Fibroblast of skin of left biceps (primary cell): ENCODE measurements at places on chromosomes 7 and 10.

GRCh38 chr7:85686401-85687181 is 499.7 kb upstream of the SEMA3D start:
- DNase-seq, result no peak

DNA sequence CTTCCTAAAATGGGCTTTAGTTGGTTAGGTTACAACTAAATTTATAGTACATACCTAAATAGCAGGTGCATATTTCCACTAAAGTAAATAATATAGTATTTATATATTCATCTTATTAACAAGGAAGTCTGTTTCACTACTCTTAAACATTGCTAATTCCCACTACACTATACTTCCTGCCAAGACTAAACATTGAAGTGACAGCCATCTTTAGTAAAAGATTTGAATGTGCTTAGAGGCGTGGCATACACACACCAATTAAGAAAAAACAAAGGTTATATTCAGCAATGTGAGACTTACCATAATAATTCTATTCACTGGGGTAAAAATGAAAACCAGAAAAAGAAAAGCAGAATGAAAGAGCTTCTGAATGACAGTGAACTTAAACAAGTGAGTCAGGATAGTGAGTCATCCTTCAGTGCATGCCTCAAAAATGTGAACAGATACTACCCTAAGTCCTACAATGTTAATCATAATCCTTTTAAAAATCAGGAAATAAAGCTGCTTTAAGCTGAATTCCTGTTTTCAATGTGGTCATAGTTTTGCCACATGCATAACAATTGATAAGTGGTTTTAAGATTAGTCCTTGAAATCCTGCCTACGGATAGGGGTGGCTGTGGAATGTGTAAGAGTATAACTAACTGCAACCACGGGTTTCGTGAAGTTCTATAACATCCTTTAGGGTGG is 59.4 kb downstream of the USP6NL start:
- peak; percentile 77 for DNase-seq

GRCh38 chr7:79548727-79549126 is 95.3 kb upstream of the MAGI2 start:
- no peak for DNase-seq

GRCh38 chr7:66529883-66530610 is 98.6 kb upstream of the KCTD7 start:
- no peak for DNase-seq

- no peak for DNase-seq
Measured at GRCh38 chr10:13587391-13587790, 626 bp downstream of the PRPF18 start.

GRCh38 chr7:44445986-44446671 is 44.3 kb downstream of the NUDCD3 start:
- DNase-seq, result no peak

- no peak for DNase-seq
Measured at GRCh38 chr10:60564475-60564874, 174.8 kb upstream of the ANK3 start.

DNA sequence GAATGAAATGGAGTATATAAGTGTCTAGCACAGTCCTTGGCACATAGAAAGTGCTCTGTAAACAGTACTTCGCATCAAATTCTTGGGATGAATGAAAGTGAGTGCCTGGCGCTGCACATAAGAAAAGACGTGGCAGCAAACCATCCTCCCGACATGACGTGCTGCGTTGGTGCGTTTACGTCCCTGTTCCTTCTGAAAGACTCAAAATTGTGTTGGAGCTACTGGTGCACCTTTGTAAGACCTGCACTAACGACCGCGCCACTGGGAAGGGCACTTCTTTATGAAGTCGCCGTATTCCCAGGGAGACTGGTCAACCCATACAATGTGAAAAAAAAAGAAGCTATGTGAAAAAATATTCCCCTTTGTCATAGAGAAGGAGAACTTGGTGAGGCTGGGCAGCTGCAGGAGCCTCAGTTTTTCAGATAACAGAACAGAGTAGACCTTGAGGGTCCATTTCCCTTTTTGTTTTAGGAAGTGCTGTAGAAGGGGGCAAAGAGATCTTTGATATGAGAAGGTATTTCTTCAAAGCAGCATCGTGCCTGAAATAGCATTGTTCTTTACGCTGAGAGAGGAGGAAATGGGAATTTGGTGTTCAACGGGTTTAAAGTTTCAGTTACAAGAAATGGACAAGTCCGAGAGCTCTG is 91.7 kb downstream of the PTPRE start:
- DNase-seq, result no peak

DNA sequence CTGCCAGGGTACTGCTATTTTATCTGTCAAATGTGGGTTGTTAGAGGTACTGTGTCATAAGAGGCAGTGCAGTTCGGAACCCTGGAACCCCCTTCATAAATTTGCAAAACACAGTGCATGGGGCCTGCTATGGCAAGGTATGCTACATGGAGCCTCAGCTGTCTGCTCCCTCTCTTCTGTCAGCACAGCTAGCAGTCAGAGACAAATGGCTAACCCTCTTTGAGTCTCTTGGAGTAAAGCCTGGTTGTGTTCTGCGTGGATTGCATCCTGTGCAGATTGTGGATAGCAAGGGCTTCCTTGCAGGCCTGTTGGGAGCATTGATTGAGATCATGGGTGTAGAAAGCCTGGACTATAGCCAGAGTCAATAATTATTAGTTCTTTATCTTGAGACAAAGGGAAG is 397.8 kb downstream of the AUTS2 start:
- no peak for DNase-seq

DNA sequence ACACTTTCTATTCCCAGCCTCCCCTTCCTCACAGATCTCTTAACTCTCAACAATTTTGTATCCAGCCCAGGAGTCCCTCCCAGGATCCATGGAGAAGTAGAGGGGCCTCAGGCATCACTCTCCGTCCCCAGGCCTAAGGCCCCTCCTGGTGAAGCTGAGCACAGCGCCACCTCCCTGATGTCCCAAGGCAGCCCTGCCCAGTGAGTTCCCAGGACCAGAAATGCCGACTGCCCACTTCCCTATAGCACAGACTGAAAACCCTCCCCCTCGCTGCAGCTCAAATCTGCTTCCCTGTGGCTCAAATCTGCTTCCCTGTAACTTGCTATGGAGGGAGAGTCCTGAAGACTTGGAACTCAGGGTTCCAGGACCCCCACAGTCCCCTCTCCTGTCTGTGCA is 35.6 kb downstream of the YKT6 start:
- DNase-seq, result no peak

DNA sequence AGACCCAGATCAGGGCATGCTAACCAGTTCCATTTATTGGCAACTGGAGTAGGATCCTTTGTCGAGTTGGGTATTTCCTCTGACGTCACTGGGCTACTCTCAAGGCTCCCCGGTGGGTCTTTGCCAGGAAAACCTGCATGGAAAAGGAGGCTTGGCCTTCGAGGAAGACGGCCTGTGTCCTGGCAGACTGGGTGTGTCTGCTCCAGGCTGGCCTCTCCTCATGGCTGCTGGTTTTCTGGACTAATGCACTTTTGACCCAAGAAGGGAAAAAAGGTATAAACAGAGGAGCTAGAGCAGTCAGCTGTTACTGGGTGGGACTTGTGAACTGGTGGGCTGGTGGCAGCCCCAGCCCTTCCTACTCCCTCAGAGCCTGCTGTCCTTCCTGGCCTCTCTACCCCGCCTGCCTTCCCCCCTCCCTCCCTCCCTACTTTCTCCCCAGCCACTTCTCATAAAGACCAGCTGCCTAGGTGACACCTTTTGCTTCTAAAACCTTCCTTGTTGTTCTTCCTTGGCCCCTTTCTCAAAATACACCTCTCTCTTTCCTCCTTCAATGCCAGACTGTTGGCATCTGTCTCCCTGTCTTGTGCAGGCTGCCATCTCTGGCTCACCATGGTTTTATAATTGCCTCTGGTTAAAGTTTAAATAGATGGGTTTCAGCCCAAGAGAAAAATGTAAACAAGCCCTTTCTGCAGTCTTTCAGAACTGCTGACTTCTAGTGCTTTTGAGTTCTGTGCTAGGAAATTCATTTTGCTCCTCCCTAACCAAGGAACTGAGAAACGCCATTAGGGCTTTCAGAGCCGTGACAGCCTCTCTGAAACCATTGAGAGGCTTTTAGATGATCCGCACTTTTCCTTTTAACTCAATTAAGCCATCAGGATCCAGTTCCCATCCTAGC is 101.8 kb upstream of the MKLN1 start:
- no peak for DNase-seq

- no peak for DNase-seq
Measured at GRCh38 chr10:118330295-118331076, 11.6 kb downstream of the FAM204A start.

GRCh38 chr7:134618756-134619530 is 27.7 kb upstream of the BPGM start:
- DNase-seq, result no peak

DNA sequence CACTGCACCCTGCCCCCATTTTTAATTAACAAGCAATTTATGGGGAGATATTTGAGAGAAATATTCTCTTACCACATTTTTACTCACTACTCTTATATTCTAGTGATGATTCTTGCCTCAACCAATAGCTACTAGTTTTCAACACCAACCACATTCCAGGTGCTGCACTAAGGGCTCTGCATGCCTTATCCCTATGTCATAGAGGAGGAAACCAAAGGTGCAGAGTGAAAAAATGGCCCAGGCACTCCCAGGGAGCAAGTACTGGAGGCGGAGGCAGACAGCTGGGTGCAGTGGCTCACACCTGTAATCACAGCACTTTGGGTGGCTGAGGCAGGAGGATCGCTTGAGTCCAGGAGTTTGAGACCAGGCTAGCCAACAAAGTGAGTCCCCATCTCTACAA is 35.5 kb upstream of the TPST1 start:
- no peak for DNase-seq

GRCh38 chr7:104529567-104529966 is 201.2 kb downstream of the LHFPL3 start:
- DNase-seq, result no peak

- no peak for DNase-seq
Measured at GRCh38 chr10:100909501-100910263, 3.1 kb upstream of the SLF2 start.

DNA sequence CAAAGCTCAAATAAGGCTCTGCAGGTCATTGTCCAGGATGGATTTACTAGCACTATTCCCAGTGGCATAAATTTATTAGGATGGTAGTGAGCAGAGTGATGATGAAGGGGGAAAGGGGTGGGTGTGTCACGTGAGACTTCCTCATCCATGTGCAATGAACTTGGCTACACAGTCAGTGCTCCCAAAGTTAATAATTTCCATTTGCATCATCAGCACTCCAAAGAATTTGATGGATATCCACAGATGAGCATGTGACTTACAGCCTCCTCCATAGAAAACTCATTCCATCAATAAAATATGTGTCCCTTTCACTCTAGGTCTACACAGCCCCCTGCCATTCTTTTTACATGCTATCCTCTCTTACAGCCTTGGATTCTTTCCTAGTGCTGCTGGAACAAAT is 142.6 kb upstream of the PLPP4 start:
- no peak for DNase-seq

- DNase-seq, result peak; percentile 12
Measured at GRCh38 chr7:30379131-30379530, 94.7 kb downstream of the ZNRF2 start.

DNA sequence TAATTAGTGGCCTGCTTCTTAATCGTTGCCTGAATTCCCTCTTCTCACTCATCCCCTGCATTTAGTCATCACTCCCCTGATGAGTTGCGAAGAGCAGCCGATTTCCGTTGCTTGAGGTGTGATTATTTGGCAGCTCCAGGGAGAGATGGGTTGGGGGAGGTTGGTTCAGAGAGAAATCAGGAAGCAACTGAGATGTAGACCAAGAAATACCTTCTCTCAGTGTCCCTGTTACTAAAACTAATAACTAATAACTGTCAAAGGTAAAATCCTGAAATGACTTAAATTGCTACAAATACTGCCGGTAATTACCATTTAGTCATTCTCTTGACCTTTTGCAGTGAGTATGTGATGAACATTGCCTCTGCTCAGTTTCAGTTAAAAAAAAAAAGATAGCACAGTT is 76.9 kb downstream of the ELMO1 start:
- no peak for DNase-seq

- DNase-seq, result no peak
Measured at GRCh38 chr10:127423218-127423915, 125.7 kb upstream of the NPS start.

- DNase-seq, result no peak
Measured at GRCh38 chr10:73944356-73945100, 33.6 kb downstream of the PLAU start.

- no peak for DNase-seq
Measured at GRCh38 chr7:95470452-95470851, 15.3 kb upstream of the ASB4 start.

DNA sequence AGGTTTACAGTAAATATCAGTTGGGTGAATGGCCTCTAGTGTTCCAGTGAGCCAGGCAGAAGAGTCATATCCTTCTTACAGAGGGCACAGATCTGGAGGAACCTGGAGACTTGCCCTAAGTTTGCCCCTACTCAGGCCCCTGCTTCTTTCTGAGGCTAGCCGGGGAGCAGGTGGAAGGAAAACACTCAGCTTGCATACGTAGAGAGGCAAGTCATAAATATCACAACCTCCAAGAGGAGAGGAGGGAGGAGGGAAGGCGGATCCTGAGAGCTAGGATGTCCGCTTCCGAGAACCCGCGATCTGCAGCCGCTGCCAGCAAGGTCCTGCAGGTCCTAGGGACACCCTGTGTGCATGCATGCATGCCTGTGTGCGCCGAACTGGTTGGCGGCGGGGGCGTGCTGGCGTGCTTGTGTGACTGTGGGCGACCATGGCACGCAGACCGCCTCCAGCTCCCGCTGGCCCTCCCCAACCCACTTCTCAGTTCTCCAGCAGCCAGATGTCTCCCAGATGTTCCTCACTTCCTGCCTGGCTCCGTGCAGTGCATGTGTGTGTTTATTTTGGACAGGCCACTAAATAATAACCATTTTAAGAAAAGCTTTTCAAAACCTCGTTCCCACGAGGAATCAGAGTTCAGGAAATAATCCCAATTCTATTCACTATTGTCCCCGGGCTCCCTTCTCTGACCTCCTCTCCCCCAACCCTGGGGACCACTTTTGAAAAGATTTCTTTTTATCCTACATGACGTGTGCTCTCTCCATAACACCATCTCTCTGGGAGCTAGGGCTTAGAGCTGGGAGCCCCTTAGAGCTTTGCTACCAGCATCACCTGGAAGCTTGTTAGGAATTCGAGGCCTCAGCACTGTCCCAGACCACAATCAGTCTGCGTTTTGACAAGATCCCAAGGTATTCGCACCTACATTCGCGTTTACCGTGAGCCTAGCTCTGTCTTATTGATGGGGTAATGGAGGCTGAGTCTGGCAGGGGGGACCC is 32.4 kb downstream of the UNC5B start:
- DNase-seq, result peak; percentile 75

DNA sequence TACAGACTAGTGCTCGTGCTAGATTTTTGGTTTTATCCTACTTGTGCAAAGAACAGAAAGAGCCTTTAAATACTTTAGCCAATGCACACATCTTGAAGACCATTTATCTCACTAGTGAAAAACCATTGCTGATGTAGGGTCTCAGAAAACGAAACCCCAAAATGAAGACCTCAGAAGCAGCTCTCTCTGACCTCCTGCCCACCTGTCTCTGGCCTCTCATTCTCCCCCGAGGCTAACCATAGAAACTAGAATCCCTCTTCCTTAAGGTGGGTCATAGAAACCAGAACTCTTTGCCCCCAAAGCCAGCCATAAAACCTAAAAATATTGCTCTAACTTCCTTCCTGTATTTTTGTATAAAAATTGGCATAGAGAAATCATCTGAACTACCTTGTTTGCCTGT is 112.2 kb downstream of the KIF20B start:
- no peak for DNase-seq

- no peak for DNase-seq
Measured at GRCh38 chr10:117134306-117135025, 3.6 kb downstream of the VAX1 start.
